CD4-positive, alpha-beta T cell treated with Interleukin-4 for 4 hours (primary cell): ENCODE measurements at places on chromosomes 7 and 10.

GRCh38 chr7:141698247-141699015 is 3.5 kb downstream of the DENND11 start:
- no peak for DNase-seq

- no peak for DNase-seq
These were observed 61.7 kb downstream of the CSGALNACT2 start for GRCh38 chr10:43199684-43200537.

DNA sequence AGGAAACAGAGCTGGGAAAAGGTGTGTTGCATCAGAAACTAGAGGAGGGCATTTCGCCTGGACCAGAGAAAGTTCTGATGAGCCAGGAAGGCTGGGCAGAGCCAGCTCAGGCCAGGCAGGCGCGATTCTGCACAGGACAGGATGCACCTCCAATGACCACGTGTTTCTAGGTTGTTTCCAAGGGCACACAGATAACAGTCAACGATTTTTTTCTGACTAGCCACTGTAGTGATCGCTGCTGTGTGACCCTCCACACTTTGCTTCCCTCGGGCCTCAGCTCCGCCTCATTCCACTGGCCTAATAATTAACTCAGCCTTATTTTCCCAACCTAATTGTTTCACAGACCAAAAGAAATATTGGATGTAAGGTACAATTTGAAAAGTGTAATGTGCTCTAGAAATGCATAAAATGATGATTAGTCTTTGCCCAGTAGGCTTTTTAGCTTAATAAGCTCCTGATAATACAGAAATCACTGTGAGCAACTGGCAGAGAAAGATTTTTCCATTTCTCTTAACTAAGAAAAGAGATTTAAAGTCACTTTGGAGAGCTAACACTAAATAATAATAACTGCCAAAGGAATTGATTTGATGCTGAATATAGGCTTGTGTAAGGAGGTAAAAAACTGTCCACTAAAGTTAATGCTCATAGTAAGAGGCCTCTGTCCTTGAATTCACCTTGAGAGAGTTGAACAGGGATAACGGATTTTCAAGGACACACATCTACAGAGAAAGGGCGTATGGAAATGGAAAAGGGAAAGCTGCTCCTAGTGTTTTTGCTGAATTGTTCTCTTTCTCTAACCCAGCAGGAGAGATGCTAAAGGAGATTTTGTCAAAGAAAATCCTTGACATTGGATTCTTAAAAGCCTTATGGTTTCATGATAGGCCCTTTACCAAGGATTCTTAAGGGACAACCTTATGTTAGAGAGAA is 291.0 kb upstream of the C7orf33 start:
- no peak for DNase-seq

DNA sequence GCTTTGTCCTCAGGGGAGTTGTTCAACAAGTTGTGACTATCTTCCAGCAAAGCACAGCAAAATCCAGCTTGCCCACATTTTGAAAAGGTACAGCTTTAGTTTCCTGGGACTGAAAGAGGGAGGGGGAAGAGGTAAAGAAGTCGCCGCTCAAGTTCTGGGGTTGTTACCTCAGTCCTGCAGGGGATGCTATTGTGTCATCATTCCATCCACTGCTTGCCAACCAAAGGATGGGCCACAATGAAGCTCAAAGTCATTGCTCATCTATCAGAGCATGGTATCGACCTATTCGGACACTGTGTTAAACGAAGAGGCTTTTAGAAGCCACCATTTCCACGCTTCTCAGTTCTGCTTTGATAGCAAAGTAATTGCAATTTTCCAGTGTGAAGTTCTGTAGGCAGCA is 34.3 kb downstream of the NPY start:
- no peak for DNase-seq

GRCh38 chr7:36076074-36076473 is 77.0 kb upstream of the EEPD1 start:
- DNase-seq, result no peak

DNA sequence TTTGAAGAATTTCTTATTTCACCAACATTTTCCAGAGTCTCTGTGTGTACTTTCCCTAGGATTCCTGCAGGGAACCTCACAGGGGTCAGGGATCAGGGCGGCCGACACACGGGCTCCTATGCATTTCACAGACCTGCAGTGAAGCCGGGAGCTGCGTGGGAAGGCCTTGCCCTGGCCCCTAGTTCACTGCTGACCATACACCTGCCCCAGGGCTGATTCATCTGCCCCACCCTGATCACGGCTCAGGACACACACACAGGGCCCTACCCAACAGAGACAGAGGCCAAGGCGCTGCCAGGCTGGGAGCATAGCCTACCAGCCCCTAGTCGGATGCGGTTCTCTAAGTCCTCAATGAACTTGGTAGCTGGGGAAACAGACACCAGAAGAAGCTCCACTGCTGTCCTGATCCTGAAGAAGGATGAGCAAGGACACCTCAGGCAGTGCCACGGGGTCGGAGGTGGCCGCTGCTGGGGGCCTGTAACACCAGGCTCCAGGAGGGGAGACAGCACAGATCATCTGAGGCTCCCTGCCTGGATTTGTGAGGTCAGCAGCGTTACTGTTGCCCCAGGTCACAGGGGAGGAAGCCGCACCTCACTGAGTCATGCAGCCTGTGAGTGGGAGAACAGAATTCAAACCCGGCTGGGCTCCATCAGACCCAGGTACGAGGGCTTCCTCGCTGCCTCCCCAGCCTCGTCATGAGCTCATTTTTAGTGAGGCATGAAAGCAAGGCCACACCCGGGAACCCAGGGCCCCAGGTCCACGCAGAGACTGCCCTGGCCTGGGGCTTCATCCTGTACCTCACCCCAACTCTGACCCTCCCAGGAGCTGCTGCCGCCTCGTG is 278.8 kb upstream of the PPP2R2D start:
- DNase-seq, result no peak

GRCh38 chr10:120800528-120801323 is 50.4 kb upstream of the WDR11 start:
- no peak for DNase-seq

GRCh38 chr7:114414156-114415063 is at the start of gene FOXP2:
FOXP2 (plus strand) TSS chr7:114414815; CDS start chr7:114426512, 11,697 bp downstream.
- DNase-seq, result no peak

- no peak for DNase-seq
These were observed 30.3 kb upstream of the GPAM start for GRCh38 chr10:112213836-112214235.

GRCh38 chr7:48025624-48026023 is 3.3 kb downstream of the SUN3 start:
- DNase-seq, result no peak

- no peak for DNase-seq
These were observed 486.4 kb upstream of the FOXK1 start for GRCh38 chr7:4195660-4196059.

GRCh38 chr7:99143853-99144672 is at the start of gene SMURF1:
SMURF1 (minus strand) TSS chr7:99144108; CDS start chr7:99143780, 328 bp downstream.
- DNase-seq, result peak; percentile 64

GRCh38 chr7:98551611-98552273 is 65.3 kb upstream of the NPTX2 start:
- DNase-seq, result no peak

GRCh38 chr7:128379900-128380479 is 18.5 kb upstream of the PRRT4 start:
- DNase-seq, result no peak
